ENCODE measurements at places on chromosomes 16 and 17.

- DNase-seq, result no peak
Measured at GRCh38 chr16:56475201-56475600, 23.8 kb downstream of the OGFOD1 start.

DNA sequence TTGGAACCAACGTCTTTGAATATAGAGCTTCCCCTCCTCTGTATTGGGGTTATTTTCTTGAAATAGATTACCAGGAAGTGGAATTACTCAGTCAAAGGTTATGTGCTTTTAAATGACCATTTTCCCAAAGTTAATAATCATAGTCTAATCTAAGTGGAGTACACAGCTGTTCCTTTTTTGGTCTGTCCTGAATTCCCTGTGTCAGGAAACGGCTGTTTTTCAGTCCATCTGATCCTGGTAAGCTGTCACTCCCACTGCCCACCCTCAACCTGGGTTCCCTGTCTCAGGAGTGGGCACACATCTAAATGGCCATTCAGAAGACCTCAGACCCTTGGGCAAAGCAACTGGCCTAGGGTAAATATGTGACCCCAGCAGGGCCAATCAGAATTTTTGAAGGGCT lies 57.6 kb upstream of the KSR1 start:
- no peak for DNase-seq

DNA sequence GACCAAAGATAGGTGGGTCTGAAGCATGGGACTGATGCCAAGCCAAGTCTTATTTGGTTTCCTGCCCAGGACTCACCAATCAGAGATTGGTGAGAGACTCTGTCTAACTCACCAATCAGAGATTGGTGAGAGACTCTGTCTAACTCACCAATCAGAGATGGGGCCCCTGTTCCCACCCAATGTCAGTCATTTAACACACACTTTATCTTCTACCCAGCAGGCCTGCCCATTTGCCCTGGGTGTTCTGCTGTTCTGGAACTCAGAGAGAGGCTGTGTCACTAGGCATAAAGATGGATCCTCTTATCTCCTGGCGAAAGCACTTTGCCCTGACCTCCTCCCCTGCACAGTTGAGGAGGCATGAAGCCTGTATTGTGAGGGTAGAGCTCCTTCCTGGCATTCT lies 5.4 kb upstream of the RHOT1 start:
- no peak for DNase-seq

DNA sequence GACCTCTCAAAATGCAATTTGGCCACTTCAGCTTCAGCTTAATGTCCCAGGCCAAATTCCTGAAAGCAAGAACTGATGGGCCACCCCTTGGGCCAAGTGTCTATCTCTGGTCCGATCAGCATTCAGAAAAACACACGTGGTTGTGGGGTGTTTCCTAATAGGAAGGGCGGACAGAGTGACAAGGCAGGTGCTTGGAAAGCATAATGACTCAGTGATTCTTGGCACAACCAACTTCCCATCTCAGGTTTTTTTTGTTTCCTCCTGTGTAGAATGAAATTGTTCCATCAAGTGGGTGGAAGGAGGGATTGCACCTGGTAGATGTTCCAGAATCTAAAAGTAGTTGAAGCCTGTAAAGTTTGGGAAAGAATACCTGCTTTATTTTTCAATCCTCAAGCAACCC lies 155.6 kb downstream of the HS3ST2 start:
- no peak for DNase-seq
